NCI-H345 (cell line): ENCODE measurements at places on chromosomes 3 and 15.

DNA sequence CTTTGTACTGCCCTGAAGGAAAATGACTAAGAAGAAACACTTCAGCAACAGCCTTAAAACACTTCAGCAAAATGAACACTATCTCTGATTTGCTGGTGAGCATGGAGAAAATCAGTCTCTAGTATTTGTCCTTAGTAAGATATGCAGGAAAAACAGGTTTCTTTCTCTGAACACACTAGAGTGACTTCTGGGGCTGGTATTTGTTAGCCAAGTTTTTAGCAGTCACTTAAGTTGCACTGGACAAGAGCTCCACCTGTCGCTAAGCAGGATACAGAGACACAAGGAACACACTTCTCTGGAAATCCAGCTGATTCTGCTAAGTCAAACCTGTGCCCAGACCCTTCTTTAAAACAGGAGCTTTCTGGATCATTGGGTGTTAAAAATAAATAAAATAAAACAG lies 65.3 kb downstream of the CHAC1 start:
- no peak for DNase-seq

- DNase-seq: no peak
Observed at GRCh38 chr15:82856397-82857170, 47.2 kb downstream of the WHAMM start.

- no peak for DNase-seq
Observed at GRCh38 chr3:108488631-108489030, 21.8 kb downstream of the MYH15 start.

DNA sequence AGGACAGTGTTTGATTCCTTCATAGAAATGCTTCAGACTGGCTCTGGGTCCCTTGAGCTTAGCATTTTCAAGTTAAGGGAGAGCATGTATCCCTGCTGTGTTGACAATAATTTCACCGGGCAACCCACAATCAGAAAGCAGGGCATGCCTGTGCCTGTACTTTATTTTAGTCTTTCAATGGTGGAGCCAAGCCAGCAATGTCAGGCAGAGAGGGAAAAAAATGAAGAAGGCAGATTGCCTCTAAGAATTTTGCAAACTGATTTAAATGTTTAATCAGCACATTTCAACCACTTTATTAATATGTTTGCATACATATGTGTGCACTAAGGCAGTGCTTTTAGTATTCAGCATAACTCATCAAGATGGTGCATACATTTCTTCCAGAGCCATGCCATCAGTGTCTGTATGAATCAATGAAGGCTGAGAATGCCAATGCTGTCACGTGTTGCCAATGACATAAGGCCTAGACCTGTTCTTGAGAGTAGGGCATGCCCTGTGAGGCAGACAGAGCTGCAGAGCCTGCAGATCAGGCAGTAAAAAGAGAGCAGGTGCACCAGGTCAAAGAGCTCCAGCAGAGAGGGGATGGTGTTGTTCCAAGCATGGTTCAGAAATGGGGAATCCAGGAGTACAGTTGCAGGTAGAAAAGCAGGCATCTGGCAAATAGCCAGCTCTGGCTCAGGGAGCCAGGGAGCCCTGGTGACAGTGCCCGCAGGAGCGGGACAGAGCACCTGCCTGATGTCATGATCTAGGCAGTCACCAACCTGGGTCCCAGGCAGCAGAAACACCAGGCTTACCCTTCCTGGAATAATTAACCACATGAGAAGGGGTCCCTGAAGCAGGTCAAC lies 508.5 kb downstream of the GABRG3 start:
- DNase-seq: peak; percentile 93

- DNase-seq: no peak
Observed at GRCh38 chr15:101689901-101690300, 34.4 kb downstream of the TARS3 start.
